ENCODE measurements at places on chromosomes 3 and 15. TPM values are rescaled to one million over a fixed set of nuclear protein-coding genes. Genes with fewer than 3 reads are reported as not detected.

DNA sequence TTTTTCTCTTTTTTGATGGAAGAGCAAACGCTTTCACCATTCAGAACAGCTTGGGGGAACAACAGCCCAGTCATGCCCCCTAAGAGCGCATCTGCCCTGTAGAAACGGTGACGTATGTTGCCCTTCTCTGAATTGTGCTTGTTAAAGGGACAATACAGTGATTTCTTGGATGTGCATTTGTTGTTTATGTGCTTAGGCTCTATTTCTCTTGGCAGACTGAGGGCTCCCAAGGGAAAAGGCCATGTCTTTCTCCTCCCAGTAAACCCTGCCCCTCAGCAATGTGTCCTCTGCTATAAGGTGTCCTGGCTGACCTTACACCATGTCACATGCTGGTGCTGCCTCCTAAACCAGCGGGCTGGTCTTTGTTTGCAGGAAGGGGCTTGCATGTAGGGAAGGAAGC is 346.1 kb downstream of the EPHB1 start:
- no peak for DNase-seq

Gene TRPM1
- not detected for total RNA-seq

Gene TBC1D5
- 67.7 TPM for total RNA-seq

Gene SUCNR1
- 0.23 TPM for total RNA-seq

DNA sequence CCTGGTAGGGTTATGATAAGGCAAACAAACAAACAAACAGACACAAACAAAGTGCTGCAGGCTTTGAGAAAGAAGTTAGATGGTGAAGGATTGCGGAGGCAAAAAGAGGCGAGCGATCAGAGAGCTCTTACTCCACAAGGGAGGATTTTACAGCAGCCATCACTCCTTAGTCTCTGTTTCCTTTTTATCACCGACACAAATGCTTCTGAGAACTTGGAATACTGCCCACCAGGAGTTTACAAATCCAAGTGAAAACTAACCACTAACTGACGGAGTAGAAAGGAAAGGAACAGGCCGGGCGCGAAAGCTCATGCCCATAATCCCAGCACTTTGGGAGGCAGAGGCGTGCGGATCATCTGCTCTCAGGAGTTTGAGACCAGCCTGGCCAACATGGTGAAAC is 35.6 kb upstream of the GPR160 start:
- DNase-seq: no peak

DNA sequence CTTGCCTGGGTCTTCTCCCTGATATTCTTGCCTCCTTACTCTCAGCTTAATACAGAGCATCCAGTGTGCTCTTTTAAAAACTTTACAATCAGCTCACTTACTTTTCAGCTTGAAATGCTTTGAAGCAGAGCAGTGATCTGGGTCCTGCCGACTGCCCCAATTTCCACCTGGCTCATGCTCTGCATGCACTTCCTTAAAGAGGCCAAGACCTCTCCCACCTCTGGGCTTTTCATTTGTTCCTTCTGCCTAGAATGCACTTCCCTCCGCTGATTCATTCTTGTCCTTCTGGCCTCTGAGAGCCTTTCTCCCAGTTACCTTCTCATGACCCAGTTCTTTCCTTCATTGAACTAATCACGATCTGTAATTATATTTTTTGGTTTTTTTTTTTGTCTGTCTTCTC is 1.9 kb upstream of the CCNDBP1 start:
- no peak for DNase-seq

DNA sequence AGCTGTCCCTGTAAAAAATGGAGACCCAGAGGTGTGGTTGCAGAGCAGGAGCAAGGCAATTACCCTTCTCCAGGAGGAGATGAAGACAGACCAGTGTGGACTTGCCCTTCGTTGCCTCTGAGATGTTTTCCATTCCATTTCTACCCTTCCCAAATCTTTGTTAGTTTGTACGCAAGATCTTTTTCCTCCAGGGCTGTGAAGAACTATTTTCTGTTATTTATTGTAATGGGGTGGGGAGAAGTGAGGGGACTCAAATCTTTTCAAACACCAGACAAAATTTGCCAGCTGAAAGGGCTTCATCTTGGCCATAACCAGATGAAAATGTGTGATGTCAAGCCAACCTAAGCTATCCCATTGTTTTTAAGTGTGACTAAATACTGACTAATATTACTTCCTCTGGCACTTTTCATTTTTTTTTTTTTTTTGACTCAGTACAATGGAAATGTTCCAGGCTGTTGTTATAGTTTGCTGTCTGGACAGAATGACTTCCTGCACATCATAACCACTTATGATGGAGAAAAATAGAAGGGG is 271.3 kb upstream of the TPRG1 start:
- DNase-seq: peak; percentile 81

DNA sequence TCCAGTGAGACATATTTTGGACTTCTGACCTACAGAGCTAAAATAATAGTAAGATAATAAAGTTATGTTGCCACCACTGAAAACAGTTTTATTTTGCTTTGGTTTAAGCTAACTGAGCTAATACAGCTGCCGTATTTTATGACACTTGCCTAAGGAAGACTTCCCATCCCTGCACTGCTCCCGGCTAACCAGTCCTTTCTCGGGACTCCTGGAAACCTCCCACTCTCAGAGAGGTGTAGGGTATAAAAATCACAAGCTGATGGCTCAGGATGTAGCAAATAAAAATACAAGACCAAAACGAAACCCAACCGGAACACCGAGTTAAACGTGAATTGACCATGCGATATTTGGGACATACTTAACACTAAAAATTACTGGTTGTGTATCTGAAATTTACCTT is 448 bp upstream of the KBTBD12 start:
- no peak for DNase-seq

GRCh38 chr3:140198242-140198641 is 263.3 kb downstream of the CLSTN2 start:
- DNase-seq: no peak

- DNase-seq: no peak
These were observed 16.6 kb downstream of the GP9 start for GRCh38 chr3:129077222-129077621.

Measured in glomerular endothelial cell (primary cell).